ENCODE measurements at places on chromosomes 11 and 22. TPM values are rescaled to one million over a fixed set of nuclear protein-coding genes. Genes with fewer than 3 reads are reported as not detected.

Gene PHOX2A
- not detected for total RNA-seq

Gene RPS25
- total RNA-seq, result 820 TPM

Gene USP2
- 3.0 TPM for total RNA-seq

Gene ALG9
- total RNA-seq, result 25.1 TPM

Gene ANGPTL5
- 1.3 TPM for total RNA-seq

Gene MRGPRF
- total RNA-seq, result 108 TPM

Gene SERHL2
- total RNA-seq, result 2.0 TPM

Gene TMA7B
- total RNA-seq, result 0.39 TPM

GRCh38 chr11:77710358-77710757 is 72.8 kb upstream of the CLNS1A start:
- H3K27me3 ChIP-seq, result no peaks in the 10 kb centered on the region
- no peak overlapping the region for H3K27ac ChIP-seq
- H3K36me3 ChIP-seq, result no peaks in the 10 kb centered on the region
- peaks cover 2% of the 10 kb centered on the region for H3K4me1 ChIP-seq

DNA sequence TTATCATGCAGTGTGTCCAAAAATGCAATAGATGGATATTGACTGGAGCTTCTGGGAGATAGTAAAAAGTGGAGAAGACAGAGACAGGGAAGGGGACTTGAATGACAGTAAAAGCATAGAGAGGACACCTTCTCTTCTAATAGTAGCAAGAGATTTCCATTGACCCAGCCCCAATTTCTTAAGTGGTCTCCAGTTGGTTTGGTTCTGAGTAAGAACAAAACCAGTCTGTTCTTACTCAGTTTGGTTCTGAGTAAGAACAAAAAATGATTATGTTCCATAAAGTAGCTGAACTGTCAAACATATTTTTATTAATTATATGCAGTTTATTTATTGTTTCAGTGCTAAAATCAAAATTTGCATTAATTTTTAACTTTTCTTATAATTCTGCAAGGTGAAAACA is 316.8 kb upstream of the MPPED2 start:
- no peak overlapping the region for H3K27ac ChIP-seq
- DNase-seq, result no peak
- H3K36me3 ChIP-seq, result no peaks in the 10 kb centered on the region
- no peak overlapping the region for H3K4me3 ChIP-seq
- H3K27me3 ChIP-seq, result no peaks in the 10 kb centered on the region

DNA sequence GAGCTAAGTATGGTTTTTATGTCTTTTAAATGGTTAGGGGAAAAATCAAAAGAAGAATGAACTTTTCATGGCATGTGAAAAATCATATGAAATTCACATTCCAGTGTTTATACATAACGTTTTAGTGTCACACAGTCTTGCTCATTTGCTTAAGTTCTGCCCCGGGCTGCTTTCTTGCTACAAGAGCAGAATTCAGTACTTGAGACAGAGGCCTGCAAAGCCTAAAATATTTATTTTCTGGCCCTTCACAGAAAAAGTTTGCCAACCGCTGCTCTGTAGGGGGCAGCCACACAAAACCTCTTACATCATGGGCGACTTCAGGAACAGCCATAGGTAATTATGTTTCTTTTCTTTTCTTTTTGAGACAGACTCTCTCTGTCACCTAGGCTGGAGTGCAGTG is 1.0 kb upstream of the ATG2A start:
- H3K27ac ChIP-seq, result peak overlapping the region; percentile 14
- H3K4me3 ChIP-seq, result peak overlapping the region; percentile 38
- no peak for DNase-seq
- H3K4me1 ChIP-seq, result no peaks in the 10 kb centered on the region

- H3K4me1 ChIP-seq, result no peaks in the 10 kb centered on the region
- no peak overlapping the region for H3K27ac ChIP-seq
- DNase-seq, result peak; percentile 58
Observed at GRCh38 chr11:61293867-61294716, 1.0 kb downstream of the VWCE start.

DNA sequence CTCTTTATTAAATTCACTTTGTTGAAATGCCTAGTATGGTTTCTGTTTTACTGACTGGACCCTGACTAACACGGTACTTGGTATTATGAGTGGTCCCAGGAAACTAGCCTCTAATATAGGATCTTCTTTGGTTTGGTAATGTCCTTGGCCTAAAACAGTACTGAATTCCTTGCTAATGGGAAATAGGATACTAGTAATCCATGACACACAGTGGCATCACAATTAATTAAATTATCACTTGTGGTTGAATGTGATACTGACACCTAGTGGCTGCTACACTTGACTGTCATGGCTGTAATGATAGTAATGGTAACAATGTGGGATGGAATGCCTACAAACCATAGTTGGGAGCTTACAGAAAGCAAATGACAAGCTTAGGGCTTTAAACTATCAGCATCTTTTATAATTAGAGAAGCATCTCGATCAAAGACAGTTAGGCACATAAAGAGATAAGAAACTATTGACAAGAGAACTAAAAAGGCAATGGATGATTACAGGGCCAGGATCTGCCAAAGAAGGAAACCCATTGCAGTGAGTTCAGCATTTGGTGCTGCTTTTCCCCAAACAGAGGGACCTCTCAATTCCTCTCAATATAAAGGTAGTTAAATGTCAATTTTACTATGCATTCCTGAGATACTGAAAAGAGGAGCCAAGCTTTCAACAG is 8.6 kb downstream of the DNHD1 start:
- no peak overlapping the region for H3K4me3 ChIP-seq
- no peak for DNase-seq
- no peaks in the 10 kb centered on the region for H3K36me3 ChIP-seq

DNA sequence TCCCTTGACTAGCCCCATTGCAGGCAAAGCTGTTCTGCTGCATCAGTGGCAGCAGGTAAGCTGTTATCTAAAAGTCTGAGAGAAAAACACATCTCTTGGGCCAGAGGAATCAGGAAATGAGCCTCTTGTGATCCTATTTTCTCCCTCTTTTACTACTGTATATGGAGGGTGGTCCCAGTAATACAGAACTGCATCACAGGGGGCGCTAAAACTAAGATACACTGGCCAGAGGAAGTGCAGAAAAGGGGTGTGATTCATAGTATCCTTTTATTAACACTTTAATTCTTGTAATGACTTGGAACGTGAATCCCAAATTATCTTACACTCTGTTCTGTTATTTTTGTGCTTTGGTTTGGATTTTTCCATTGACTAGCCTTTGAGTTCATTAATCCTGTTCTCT is 8.8 kb upstream of the MED17 start:
- no peak overlapping the region for H3K27ac ChIP-seq
- no peaks in the 10 kb centered on the region for H3K27me3 ChIP-seq
- DNase-seq, result no peak
- H3K4me1 ChIP-seq, result no peaks in the 10 kb centered on the region

GRCh38 chr11:69311767-69312385 is 17.9 kb downstream of the MYEOV start:
- no peak overlapping the region for H3K27ac ChIP-seq
- no peaks in the 10 kb centered on the region for H3K4me1 ChIP-seq
- H3K36me3 ChIP-seq, result no peaks in the 10 kb centered on the region
- no peaks in the 10 kb centered on the region for H3K27me3 ChIP-seq

DNA sequence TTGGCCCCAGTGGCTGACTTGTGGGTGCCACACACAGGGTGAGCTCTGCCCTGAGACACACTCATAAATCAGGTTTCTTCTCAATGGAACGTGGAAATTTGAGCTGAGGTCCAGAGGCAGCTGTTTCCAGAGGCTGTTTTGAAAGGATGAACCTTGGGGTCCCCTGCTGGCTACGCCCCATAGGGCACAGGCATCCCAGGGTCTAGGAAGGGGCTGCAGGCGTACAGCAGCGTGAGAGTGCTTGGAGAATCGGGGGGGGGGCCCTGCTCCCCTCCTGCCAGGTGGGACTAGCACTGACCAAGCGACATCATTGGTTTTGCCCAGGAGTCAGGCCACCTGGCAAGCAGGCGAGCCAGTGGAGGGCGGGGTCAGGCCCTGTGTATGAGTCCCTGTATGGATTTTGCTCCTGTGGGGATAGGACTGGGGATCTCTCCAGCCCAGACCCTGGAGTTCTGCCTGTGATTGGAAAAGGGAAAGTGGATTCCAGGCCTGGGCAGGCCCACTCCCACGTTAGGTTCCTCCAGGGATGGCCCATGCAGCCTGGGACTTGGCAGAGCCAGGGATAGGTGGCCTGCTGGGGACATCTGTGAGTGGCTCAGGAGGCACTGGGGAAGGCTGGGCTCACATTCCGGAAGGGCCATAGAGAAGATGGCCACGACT is 61.0 kb downstream of the FBXO7 start:
- no peak for DNase-seq
- no peaks in the 10 kb centered on the region for H3K36me3 ChIP-seq
- no peak overlapping the region for H3K27ac ChIP-seq
- no peaks in the 10 kb centered on the region for H3K4me1 ChIP-seq
- H3K27me3 ChIP-seq, result no peaks in the 10 kb centered on the region

DNA sequence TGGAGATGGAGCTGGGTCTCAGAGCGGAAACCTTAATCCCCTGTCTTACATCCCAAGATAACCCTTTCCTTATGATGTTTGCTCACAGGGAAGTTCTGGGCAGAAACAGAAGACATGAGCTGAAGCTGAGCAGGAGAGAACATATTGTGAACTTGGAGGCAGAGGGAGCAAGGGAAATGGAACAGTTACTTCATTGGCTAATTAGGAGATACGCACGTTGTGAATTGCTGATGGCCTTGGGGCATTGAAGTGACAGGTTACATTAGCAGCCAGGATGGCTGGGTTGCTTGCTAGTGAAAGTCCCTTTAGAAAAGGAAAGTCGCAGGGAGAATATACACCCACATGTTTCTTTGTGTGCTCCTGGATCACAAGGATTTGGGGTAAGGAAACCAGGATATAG is 48.7 kb downstream of the TENM4 start:
- H3K4me3 ChIP-seq, result no peak overlapping the region
- H3K27ac ChIP-seq, result no peak overlapping the region
- no peaks in the 10 kb centered on the region for H3K4me1 ChIP-seq
- H3K36me3 ChIP-seq, result no peaks in the 10 kb centered on the region
- DNase-seq, result no peak
- H3K27me3 ChIP-seq, result no peaks in the 10 kb centered on the region

GRCh38 chr11:125257190-125257579 is 92.6 kb downstream of the PKNOX2 start:
- DNase-seq, result peak; percentile 14
- no peaks in the 10 kb centered on the region for H3K36me3 ChIP-seq
- H3K4me1 ChIP-seq, result no peaks in the 10 kb centered on the region
- no peak overlapping the region for H3K4me3 ChIP-seq

DNA sequence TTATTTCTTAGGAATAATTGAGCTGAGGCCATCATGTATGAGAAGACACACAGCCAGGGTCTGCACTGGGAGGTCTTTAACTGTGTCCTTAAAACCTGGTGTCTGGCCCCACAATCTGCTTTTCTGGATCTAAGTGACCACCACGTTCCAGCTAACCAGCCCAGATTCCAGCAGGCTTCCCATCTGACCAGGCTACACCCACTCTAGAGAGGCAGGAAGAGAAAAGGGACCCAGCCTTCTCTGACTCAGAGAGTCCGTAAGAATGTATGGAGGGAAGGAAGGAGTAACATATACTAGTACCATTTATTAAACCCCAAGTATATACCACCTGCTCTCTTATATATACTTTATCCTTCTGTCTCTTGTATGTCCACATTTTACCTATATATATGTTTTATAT is 80.1 kb downstream of the LDLRAD3 start:
- H3K4me3 ChIP-seq, result no peak overlapping the region
- no peaks in the 10 kb centered on the region for H3K27me3 ChIP-seq

DNA sequence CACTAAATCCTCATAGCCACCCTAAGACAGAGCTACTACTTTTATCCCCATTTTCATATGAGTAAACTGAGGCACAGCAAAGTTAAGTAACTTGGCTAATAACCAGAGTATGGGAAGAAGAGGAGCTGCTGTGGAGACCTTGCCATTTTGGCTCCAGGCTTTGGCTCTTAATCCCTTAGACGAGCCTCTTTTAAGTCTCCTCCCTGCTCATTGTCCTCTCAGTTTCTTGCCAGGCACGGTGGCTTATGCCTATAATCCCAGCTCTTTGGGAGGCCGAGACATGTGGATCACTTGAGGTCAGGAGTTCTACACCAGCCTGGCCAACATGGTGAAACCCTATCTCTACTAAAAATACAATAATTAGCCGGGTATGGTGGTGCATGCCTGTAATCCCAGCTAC is 78.6 kb downstream of the PRR5L start:
- DNase-seq, result no peak
- H3K27me3 ChIP-seq, result no peaks in the 10 kb centered on the region
- H3K36me3 ChIP-seq, result no peaks in the 10 kb centered on the region
- no peak overlapping the region for H3K4me3 ChIP-seq

GRCh38 chr11:86041975-86042378 is 26.9 kb downstream of the PICALM start:
- H3K4me3 ChIP-seq, result peak overlapping the region; percentile 34
- no peaks in the 10 kb centered on the region for H3K27me3 ChIP-seq
- H3K27ac ChIP-seq, result no peak overlapping the region
- H3K36me3 ChIP-seq, result no peaks in the 10 kb centered on the region
- peaks cover 6% of the 10 kb centered on the region for H3K4me1 ChIP-seq
